ENCODE measurements at places on chromosomes 7 and 10.

DNA sequence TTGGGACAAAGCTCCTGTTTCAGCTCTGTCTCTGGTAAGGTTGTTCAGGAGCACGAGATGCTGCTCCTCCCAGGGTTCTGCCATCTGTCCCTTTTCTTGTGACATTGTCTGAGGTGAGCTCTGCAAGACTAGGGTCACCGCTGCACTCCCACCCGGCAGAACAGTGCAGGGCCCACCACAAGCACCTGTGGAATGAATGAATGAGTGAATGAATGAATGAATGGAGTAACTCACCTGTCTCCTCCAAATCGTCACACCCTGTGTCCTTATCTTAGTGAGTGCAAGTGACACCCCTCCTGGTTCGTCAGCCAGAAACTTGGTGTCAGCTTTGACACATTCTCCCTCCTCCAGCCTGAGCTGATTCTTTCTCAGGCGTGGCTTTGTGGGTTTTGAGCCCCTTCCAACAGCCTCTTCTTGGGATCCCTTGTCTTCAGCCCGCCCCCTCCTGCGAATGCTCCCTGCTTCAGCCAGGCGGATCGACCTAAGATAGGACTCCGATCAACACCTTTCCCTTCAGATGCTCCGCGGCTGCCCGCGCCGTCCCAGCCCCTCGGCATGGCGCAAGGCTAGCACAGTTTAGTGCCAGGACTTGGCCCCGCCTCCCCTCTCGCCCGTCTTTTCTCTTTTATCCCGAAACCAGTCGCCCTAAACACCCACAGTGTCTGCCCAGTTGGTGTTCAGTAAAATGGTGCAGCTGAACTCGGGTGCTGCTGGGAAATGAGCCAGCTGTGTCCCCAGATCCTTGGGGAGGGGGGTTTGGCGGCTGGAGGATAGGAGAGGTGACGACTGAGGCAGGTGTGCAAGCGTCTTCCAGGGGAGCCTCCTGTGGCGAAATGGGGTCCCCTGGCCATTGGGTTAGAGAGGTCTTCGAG lies 89.3 kb downstream of the BEND7 start:
- DNase-seq = peak; percentile 21

DNA sequence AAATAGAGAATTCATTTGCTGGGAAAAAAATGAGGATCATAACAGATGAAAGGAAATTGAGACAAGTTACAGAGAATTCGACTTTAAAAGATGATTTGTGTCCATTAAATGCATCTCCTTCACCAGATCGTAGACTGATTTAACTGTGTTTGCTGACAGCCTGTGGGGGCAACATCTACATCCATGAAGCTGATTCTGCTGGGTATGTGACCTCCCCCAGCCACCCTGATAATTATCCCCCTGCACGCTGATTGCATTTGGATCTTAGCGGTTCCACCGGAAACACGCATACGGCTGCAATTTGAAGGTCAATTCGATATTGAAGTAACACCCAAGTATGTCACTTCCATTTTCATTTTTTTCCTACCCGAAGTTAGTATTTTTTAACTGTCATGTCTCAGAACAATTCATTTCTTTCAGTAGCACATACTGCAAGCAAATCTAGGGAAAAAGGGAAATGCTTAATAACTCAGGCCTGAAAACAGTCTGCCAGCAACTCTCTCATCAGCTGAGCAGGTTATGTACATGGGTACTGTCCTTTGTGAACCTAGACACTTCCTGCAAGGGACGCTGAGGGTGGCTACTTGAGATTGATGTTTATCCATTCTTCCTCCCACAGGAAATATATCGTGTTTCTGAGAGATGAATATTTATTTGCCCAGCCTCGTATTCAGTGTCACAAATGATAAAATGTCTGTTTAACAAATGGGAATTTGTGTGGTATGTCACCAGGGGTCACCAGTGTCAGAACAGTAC lies 134.9 kb downstream of the ZNF22 start:
- DNase-seq = no peak

DNA sequence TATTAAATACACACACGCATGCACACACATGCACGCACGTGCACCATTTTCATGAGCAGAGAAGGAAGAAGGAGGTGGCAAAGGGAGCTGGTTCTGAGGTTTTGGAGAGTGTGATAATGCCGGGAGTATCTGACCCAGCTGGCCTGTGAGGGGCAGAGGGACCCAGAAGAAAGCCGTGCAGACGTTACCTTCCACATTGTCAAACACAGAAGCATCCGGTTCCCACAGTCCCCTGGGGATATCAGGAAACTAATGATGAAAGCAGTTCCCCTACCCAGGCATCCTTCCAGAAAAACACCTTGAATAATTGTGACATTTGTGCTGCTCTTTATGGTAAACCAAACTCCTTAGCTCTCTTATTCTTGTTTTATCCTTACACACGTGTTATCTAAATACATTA lies 85.7 kb upstream of the FAM180A start:
- DNase-seq = no peak

- DNase-seq = peak; percentile 24
Measured at GRCh38 chr7:135238112-135238744, 4.6 kb downstream of the STRA8 start.

DNA sequence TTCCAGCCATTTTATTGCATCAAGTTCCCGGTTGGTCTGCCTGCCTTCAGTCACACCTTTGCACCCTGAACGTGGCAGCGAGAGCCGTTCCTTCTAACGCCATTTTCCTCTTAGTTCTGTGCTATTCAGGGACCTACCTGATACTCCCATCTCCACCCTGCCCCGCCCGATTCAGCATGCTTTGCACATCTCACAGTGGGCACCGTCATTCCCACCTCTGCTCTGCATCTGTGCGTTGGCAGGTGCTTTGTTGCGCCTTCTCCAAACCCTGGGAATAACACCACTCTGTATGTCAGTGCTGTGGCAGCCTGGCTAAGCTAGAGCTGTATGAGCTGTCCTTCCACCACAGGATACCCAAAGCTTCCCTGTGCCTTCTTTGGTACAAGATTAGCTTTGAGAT lies 96.8 kb downstream of the ACTR3B start:
- DNase-seq = no peak

- no peak for DNase-seq
Measured at GRCh38 chr10:103540722-103541121, 47.2 kb downstream of the NEURL1 start.

DNA sequence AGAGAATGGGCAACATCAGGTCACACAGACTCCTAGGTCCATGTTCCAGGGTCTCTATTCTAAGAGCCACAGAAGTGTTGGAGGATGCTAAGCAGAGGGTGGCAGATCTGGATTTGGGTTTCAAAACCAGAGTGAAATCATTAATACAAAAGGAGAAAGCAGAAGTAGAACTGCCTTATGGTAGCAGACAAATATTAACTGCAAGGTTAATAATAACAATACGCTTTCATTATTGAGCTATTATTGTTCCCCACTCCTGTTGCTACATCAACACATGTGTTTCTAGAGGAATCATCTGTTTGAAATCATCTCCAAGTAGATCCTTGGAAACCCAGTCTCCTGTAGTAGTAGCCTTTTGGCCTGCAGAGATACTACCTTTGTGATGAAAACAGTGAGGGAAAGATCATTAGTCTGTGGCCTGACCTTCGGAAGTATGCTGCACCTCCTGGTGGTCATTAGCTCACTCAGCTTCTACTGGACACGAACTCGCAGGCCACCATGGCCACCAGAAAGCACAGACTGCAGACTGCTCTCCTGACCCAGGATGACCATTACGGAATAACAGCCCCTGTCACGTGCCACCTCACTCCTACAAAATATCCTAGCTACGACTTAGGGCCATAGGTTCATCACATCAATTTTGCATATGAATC lies 84.6 kb downstream of the XPNPEP1 start:
- no peak for DNase-seq

DNA sequence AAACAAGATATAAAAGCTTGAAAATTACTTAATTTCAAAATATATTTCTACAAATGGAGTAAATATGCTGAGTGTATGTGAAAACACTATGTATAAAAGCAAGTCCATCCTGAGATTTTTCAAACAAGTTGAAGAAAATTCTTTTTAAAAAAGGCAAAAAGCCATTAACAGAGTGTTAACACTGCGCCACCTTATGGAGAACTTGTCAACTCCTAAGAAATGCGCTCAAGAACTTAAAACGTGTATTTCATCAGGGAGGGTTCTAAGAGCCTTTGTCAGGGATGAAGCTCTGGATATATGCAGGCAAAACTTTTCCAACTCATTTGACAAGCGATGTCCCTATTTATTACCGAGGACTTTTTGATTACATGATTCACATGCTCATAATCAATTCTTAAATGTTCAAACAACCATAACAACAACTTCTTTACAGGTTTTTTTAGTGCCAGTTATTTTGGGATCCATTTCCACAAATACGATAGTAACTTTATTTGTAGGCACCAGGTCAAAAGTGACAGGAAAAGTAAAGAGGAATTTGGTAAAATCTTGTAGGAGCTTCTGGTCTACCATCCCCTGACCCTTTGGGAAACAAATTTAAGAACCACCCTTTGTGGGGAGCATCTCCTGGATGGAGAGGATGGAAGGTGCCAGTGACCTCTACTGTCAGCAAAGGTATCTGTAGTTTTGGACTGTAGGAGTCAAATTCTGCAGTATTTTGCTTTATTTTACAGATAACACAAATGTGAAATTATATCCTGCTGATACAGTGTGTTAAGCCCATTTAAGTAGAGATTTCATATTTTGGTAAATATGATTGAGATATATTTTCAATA lies 23.2 kb downstream of the CALCR start:
- no peak for DNase-seq

GRCh38 chr10:69069090-69070042 lies 18.5 kb upstream of the SRGN start:
- no peak for DNase-seq

DNA sequence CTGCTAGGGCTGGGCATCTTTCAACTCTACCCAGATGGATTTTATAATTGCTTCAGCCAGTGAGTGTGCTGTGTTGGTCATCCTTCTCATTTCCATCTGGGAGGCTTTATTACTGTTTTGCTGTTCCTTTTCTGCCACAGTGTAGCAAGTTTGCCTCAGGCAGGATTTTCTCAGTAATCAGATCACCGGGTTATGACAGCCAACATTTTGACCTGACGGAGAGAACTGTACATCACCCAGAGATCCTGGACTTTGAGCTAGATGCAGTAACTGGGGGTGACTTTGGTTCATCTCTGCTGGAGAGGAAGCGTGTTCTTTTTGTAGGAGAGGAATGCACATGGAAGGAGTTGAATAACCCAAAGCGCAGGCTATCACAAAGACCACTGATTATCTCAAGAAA lies 111.8 kb upstream of the AGR3 start:
- DNase-seq = no peak

- DNase-seq = no peak
Measured at GRCh38 chr7:32072397-32072796, 2.2 kb upstream of the PDE1C start.

GRCh38 chr7:20411372-20411771 lies 80.7 kb downstream of the ITGB8 start:
- no peak for DNase-seq

DNA sequence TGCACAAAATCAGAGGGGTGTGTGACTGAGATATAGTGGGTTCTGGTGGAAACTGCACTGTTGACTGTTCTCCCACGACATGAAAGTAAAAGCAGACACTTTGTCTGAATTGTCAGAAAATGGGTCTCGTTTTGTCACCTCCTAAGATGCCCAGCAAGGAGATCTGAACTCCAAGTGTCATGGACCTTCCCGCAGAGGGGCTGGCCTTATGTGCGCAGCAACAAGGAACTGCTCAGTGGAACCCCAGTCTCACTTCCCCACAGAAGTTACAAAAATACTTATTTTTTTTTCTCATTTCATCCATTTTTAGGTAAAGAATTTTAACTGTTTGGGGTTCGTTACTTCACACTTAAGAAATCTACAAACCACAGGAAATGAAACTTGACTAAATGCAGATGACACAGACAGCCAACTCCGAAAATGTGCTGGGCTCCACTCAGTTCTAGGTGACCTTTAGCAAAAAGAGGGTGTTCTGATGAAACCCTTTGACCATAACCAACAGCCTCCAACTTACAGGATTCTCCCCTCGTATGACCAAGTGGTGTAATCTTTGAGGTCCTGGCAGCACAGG lies 115.0 kb downstream of the FAM107B start:
- peak; percentile 46 for DNase-seq

DNA sequence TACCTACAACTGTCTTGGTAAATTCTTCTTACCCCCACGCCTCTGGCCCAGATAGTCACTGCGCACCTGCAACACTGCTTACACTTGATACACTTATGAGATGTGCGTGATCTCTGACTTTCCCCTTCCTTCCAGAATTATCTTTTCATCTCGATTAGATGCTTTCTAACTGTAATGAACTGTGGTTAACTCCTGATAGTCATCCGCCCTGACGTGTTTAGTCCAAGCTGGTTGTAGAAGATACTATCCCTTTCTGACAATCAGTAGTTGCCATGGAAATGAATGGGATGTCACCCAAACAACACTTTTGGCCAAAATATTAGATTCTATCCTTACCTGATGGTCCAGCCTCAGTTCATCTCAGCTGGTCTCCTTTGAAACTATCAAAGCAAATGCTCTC lies 241.5 kb downstream of the ADAM12 start:
- no peak for DNase-seq

GRCh38 chr10:63673246-63673645 lies 152.0 kb downstream of the REEP3 start:
- DNase-seq = no peak

GRCh38 chr7:139627831-139628230 lies 104.3 kb downstream of the CLEC2L start:
- DNase-seq = no peak

DNA sequence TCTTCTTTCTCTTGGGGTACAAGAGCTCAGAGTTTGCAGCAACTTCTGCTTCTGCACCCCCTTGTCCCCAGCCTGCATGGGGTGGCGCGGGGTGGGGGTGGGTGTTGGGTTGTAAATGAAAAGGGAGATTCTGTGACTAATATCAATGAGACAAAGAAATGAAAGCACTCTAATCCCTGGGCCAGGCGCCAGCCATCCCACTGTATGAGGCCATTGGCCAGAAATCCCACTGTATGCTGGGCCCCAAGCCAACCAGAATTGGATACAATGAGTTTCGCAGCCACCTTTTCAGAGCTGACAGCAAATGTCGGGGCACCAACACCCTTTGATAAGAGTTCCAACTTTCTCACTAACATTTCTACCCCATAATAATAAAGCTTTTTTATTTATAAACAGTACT lies 10.9 kb upstream of the PTN start:
- no peak for DNase-seq

GRCh38 chr10:122348512-122348911 lies 26.0 kb upstream of the PLEKHA1 start:
- no peak for DNase-seq

DNA sequence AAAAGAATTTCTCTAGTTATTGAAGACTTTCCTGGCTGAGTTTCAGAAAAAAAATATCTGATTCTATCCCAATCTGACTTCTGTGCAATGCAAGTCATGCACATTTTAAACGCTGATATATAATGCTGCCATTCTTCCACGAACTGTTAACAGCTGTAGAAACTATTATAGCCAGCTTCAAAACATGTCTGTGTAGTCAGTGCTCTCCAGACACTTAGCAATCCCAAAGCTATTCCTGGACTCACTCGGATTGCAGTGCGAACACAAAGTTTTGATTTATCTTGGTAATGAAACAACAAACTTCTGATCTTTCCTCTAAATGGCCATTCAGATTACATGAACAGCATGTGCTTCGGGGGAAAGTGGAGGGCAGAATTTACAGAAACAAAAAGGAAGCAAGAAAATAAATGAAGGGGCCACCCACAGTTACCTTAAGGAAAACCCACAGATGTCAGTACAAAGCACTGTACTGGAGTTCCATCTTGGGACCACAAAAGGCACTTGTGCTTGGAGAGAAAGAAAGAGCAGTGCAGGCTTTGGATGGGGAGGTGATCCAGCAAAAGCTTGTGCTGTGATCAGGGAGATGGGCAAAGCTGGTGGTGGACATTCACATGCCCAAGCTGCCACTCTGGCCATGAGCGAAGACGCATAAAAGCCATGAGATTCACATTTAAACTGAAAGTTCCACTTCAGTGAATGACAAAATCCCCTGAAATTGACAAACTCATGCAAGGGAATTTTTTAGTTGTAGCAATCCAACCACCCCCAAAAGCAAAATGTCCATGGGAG lies 32.1 kb upstream of the ADO start:
- no peak for DNase-seq

Measured in activated CD4-positive, alpha-beta T cell treated with anti-CD3 and anti-CD28 coated beads, Interleukin-2, amount 50 U/mL, for 48 hours (primary cell).